NCI-H82 (cell line): ENCODE measurements at places on chromosomes 1 and 21.

GRCh38 chr1:19708567-19709110 lies 44.0 kb downstream of the HTR6 start:
- DNase-seq = peak; percentile 23

GRCh38 chr21:33383056-33383888 lies 19.9 kb upstream of the IFNGR2 start:
- DNase-seq = no peak

GRCh38 chr1:36464605-36465393 lies 615 bp upstream of the MRPS15 start:
- DNase-seq = peak; percentile 84

DNA sequence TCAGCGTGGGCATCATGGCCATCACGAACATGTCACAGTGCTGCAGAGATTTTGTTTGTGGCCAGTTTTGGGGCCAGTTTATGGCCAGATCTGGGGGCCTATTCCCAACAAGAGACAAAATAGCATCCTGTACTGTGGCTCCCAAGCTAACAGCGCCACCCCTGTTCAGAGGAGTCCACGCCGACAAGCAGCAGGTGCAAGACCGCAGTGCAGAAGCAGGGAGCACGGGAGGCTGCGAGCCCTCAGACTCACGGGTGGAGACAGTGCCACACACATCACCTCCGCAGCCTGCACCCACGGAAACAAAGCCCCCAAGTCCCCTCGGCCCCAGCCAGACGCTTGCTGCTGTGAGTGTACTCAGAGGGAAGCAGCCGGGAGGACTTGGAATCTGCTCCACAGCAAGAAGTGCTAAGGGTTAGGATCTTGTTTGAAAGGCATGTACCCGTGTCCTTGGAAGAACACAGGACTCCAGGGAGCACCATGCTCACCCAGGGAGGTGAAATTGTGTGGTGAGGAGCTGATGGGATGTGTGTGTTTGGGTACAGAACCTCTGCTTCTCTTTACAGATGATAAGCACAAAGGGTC lies 7.1 kb downstream of the TCP10L start:
- DNase-seq = peak; percentile 37

DNA sequence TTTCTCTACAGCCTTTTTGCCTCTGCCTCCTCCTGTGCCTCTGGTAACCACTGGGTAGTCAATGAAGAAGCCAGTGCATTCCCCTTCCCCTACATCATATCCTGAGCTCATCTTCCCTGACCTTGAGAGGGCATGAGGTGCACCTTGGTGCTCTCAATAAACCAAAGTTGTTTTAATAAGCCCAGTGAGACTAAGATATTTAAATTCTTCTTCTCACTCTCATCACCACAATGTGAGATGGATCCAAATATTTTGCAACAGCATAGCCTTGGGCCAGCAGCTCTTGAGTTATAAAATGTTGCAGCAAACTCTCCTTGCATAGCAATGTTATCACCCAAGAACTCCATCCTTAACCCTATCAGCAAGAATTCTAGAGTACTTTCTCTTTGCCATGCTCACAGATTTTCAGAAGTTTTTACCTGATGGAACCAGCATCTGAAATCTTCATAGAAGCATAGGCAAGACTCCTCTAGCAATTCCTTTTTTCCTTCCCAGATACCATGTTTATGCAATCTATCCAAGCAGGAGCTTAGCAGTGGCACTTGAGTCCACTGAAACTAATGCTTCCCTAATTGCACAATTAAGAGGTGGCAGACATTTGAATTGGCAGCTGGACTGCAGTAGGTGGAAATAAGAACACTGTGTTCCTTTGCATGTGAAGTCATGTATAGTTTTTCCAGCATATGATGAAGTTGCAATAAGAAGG lies 36.8 kb downstream of the CDC7 start:
- peak; percentile 28 for DNase-seq

DNA sequence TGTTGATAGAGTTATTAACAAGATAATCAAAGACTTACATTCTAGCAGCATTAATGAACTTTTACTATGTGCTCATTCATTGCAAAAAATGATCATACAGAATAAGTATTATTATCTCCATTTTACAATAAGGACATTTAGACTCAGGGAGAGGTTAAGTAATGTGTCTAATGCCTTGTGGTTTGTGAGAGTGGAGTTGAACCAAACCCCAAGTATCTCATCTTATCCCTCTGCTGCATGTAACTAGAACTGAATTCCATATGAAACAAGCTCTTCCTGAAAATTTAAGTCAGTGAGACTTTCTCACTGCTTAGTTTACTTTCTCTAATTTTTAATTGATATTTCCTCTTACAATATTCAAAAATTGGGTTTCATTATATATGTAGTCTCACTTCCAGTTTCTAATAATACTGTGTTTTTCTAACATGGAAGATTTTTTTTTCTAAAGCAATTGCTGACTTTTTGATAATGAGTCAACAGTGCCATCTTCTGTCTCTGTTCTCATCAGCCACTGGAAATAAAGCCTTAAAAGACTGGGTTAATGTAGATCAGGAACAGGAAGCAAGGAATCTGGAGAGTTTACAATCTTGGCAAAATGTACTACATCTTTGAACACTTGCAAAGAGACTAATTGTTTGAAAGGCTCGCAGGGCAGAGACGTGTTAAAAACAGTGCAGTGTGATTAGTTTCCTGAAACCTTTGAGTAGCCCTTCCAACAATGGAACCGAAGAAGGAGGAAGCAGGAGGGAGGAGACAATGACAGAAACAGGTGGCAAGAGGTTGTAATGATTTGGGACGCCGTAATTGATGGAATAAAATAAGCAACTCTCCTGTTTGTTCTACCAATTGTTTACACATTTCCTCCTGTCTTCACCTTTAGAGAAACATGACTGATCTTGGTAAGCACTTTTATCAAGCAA lies 567.6 kb downstream of the MRPL39 start:
- DNase-seq = peak; percentile 48

DNA sequence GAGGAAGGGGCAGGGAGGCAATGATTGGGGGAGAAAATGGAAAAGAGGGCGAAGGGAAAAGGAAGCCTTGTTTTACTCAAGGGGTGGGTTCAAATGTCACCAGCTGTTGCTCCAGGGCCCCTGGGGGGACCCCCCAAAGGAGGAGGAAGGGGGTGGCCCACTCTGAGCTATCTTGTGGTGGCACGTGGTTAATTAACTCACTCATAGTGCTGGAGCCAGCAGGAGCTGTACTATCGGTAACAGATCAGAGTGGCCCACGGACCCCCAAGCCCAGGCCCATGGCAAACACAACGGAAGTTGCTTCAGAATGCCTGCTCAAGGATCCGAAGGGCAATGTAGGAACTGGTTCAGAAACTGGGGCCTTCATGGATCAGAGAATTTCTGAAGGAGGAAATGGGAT lies 7.2 kb downstream of the TFF2 start:
- no peak for DNase-seq

GRCh38 chr1:235933017-235933765 lies 66.5 kb upstream of the LYST start:
- no peak for DNase-seq

GRCh38 chr21:32215306-32215685 lies 63.6 kb downstream of the MIS18A start:
- DNase-seq = peak; percentile 73

- peak; percentile 33 for DNase-seq
These were observed 14.0 kb downstream of the GTF2B start for GRCh38 chr1:88877382-88877825.

GRCh38 chr1:86416343-86416742 lies 7.6 kb upstream of the CLCA2 start:
- peak; percentile 28 for DNase-seq

DNA sequence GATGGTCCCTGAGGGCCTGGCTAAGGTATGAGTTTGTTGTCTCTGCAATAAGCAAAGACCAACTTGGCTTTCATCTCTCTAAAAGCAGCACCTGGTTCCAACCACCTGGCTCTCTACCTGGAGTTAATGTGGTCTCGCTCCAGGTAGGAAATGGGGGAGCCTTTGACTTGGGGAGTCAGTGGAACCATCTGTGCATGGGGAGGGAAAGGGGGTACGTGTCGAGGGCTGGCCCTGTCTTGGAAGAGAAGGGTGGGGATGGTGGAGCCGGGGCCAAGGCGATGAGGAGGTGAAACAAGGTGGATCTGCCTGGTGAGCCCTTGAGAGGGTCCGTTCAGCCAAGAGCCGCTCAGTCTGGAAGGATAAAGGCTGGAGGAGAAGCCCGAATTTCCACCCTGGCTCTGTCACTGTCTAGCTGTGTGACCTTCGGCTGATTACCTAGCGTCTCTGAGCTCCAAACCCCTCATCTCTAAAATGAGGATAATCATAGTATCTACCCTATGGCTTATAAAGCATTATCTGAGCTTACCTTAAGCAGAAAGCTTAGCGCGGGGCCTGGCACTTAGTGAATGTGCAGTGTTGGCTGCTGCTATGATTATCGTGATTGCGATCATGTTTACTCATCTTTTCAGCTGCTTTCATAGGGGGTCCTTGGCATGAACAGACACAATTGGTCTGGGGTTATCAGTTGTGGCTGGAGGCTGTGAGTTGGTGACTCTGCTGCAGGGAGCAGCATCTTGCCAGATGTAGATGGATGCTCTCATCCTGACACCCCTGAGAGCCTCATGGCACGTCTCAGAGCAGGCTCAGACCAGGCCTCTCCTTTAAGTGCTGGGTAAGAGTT lies 78.7 kb downstream of the ACTL8 start:
- peak; percentile 60 for DNase-seq
